Neural crest cell (in vitro differentiated cells): ENCODE measurements at places on chromosomes 3 and 15.

GRCh38 chr3:134231131-134231530 is 19.5 kb downstream of the RYK start:
- H3K27ac ChIP-seq, result no peak overlapping the region
- peaks cover 2% of the 10 kb centered on the region for H3K36me3 ChIP-seq
- no peaks in the 10 kb centered on the region for H3K27me3 ChIP-seq

DNA sequence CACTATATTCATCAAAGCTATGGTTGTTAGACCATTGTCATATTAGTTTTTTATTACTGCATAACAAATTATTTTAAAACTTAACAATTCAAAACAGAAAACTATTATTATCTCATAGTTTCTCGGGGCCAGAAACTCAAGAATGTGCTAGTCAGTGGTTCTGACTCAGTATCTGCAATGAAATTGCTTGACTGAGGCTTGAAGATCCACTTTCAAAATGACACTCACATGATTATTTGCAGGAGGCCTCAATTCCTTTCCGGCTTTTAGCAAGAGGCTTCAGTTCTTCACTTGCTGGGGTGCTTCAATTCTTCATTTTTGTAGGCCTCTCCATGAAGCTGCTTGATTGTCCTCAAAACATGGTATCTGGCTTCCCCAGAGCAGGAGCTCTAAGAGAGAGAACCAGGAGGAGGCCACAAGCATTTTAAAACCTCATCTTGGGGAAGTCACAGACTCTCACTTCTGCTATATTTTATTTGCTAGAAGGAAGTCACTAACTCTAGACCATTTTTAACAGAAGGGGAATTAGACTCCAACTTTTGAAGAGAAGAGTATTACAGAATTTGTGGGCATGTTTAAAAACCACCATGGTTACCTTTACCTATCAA is 383.7 kb downstream of the MFSD1 start:
- H3K36me3 ChIP-seq, result no peaks in the 10 kb centered on the region
- no peak overlapping the region for H3K27ac ChIP-seq
- DNase-seq, result no peak
- no peak overlapping the region for H3K4me3 ChIP-seq

DNA sequence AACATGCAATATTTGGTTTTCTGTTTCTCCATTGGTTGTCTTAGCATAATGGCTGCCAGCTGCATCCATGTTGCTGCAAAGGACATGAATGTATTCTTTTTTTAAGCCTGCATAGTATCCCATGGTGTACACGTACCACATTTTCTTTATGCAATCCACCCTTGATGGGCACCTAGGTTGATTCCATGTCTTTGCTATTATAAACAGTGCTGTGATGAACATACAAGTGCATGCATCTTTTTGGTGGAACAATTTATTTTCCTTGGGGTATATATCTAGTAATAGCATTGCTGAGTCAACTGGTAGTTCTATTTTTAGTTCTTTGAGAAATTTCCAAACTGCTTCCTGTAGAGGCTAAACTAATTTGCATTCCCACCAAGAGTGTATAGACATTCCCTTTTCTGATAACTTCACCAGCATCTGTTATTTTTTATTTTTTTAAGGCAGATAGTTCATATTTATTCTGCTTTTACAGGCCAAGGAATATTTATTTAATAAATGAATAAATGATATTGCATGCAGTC is 62.4 kb upstream of the NPHP3 start:
- no peak for DNase-seq
- H3K27me3 ChIP-seq, result no peaks in the 10 kb centered on the region
- H3K36me3 ChIP-seq, result no peaks in the 10 kb centered on the region

GRCh38 chr15:65305150-65305758 is 777 bp downstream of the RNU5B-1 start:
- no peak overlapping the region for H3K27ac ChIP-seq
- no peak for DNase-seq
- peaks cover 17% of the 10 kb centered on the region for H3K27me3 ChIP-seq
- H3K36me3 ChIP-seq, result no peaks in the 10 kb centered on the region

- peaks cover 24% of the 10 kb centered on the region for H3K4me1 ChIP-seq
- DNase-seq, result no peak
- H3K27ac ChIP-seq, result no peak overlapping the region
- peaks cover 5% of the 10 kb centered on the region for H3K36me3 ChIP-seq
- H3K4me3 ChIP-seq, result no peak overlapping the region
Observed at GRCh38 chr3:71114610-71115009, 468.9 kb downstream of the FOXP1 start.
